ENCODE measurements at places on chromosomes 2 and 18.
A peak's percentile ranks its signal among the peaks of the same experiment; 100 is the strongest.

DNA sequence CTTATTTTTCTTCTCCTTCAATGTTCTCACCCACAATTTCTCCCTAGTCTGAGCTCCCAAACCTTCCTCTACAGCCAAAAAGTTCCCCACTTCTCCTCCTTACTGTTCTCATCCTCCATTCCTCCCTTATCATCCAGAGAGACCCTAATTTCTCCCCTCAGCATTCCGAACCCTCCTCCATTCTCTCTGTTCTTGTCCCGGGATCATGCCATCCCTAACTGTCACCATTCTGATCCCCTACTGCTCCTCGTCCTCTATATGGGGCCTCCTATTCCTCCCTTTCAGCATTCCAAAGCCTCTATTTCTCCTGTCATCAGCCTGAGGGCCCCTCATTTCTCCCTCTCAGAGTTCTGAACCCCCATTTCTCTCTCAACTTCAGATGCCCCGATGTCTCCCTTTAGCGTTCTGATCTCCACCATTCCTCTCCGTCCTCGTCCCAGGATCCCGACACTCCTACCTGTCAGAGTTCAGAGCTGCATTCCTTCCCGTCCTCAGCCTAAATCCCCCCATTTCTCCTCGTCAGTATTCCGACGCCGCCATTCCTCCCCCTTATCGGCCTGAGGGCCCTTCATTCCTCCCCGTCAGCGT lies 522 bp downstream of the MBD1 start:
- no peak for DNase-seq

- DNase-seq: no peak
These were observed 117.6 kb downstream of the MAP4K4 start for GRCh38 chr2:101815154-101815553.

DNA sequence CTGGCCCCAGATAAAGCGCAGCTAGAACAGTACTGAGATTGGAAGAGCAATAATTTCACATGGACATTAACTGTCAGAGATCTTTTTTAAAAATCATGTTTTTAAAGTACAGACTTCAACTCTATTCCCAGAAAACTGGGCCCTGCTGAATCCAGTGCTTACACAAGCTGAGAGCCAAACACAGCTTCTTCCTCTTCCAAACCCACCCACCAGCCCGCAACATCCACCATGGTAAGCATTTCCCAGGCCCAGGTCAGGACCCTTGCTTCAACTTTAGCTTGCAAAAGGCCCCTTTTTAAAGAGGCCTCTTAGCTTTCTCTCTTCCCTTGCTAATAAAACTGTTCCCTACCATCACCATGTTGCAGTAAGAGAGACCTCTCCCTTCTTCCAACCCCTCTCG lies 2.1 kb downstream of the AAK1 start:
- no peak for DNase-seq

DNA sequence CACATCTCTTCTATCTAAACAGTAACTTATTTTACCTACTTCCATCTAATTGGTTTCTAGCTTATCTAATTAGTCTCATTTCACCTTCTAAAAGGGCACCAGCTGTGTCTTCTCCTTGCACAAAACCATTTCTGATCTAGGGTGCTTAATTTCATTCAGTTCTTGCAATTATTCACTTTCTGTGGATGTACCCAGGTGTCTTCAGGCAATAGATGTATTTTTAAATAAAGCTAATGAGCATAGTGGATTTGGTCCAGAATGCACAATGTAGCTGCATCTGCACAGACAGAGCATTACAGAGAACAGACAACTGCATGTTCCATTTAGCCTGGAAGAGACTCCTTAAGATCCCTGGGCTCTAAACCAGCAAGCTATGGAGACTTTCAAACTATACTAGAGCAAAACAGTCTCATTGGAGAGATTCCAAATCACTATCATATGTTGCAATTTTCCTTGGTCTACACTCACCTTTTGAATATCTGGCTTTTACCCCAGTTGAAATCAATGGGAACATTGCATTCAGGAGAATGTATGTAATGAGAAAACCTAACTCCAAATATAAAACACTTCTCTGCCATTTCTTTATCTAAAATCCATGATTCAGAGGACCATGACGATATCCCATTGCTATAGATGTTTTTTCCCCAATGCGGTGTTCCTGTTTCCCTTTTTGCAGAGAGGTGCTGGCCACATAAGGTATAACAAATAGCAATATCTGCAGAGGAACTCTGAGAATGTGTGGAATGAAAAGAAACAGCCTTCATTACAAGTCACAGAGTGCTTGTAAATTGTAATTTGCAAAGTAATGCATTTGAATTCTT lies 3.5 kb upstream of the RFX8 start:
- DNase-seq: no peak

- DNase-seq: peak; percentile 51
These were observed 755 bp downstream of the SPAST start for GRCh38 chr2:32064021-32064601.

GRCh38 chr2:176699098-176699497 lies 429.9 kb downstream of the MTX2 start:
- DNase-seq: no peak

DNA sequence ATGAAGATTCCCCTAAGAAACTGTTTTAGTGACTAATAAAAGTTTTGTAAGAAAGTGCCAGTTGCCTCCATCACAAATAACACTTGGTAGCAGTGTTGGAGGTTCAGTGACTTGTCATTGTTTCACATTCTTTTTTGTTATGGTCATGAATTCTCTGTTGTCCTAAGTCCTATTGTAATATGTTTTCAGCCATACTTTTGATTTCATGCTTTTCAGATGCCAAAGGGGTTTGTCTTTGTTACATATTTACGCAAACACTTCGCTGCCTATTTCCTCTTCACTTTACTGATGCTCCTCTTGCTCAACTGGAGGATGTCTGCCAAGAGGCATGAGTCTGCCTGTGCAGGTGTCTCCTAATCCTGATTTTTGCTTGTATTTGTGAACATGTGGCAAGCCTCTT lies 66.6 kb downstream of the PHLPP1 start:
- DNase-seq: no peak
